ENCODE measurements at places on chromosomes 2 and 18. TPM values are rescaled to one million over a fixed set of nuclear protein-coding genes. Genes with fewer than 3 reads are reported as not detected.

The CYBRD1 gene
- total RNA-seq = 230 TPM

The CCDC85A gene
- 23.2 TPM for total RNA-seq

The HTR2B gene
- total RNA-seq = 3.8 TPM

The ATP5MC3 gene
- total RNA-seq = 47.9 TPM

The RAPH1 gene
- total RNA-seq = 49.5 TPM

The CPLX4 gene
- not detected for total RNA-seq

The ANKRD62 gene
- total RNA-seq = 0.07 TPM

The TMEM214 gene
- total RNA-seq = 96.2 TPM

The CRACDL gene
- total RNA-seq = 1.5 TPM

The SGPP2 gene
- total RNA-seq = under 0.01 TPM

The SERPINB13 gene
- total RNA-seq = not detected

The PCARE gene
- not detected for total RNA-seq

The METAP1D gene
- total RNA-seq = 20.2 TPM

The MC5R gene
- not detected for total RNA-seq

The GNAL gene
- 20.2 TPM for total RNA-seq

- H3K4me3 ChIP-seq = no peak overlapping the region
- H3K27ac ChIP-seq = no peak overlapping the region
- no peaks in the 10 kb centered on the region for H3K36me3 ChIP-seq
- no peaks in the 10 kb centered on the region for H3K4me1 ChIP-seq
- H3K27me3 ChIP-seq = no peaks in the 10 kb centered on the region
Measured at GRCh38 chr2:241180495-241180894, 8.0 kb upstream of the ANO7 start.

DNA sequence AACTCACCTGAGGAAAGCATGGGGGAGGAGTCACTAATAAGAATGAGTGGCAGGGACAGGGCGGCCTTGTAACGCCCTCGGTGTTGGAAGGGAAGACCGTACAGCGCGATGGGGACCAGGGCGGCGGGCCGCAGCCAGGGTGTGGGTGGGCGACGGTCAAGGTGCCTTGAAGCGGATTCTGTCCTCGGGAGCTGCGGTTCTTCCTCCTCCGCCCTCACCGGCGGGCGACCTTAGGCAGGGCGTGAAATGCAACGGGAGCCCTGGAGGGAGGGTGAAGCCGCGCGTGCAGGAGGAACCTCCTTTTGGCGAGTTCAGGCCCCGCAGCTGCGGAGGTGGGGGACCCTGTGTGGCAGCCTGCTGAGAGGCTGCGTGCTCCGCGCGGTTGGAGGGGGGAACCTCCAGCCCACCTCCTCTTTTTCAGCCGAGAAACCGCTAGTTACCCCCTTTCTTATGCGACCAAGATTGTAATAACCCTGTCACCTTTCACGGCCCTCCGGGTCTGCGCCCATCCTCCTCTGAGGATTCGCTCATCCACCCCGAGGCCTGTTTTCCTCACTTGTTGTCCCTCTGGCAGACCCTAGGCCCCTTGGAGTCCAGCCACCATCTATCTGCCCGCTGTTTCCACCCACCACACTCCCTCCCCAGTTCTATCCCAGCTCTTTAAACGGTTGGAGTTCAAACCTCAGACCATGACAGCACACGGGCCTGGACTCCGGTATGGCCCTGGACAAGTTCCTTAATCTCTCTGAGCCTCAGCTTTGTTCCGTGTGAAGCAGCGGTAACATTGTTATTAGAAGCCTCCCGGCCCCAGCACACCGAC is 823 bp upstream of the RNU2-63P start:
- peak overlapping the region; percentile 48 for H3K27ac ChIP-seq
- no peaks in the 10 kb centered on the region for H3K36me3 ChIP-seq
- peak overlapping the region; percentile 44 for H3K4me3 ChIP-seq
- no peaks in the 10 kb centered on the region for H3K4me1 ChIP-seq

- no peaks in the 10 kb centered on the region for H3K36me3 ChIP-seq
- no peak for DNase-seq
- H3K4me3 ChIP-seq = no peak overlapping the region
- H3K27me3 ChIP-seq = no peaks in the 10 kb centered on the region
- no peak overlapping the region for H3K27ac ChIP-seq
- H3K4me1 ChIP-seq = no peaks in the 10 kb centered on the region
Measured at GRCh38 chr2:10554961-10555809, 107.1 kb upstream of the ODC1 start.

- no peaks in the 10 kb centered on the region for H3K27me3 ChIP-seq
- H3K27ac ChIP-seq = no peak overlapping the region
- H3K4me3 ChIP-seq = no peak overlapping the region
- no peaks in the 10 kb centered on the region for H3K36me3 ChIP-seq
Measured at GRCh38 chr18:46335534-46336101, 231.4 kb downstream of the HAUS1 start.

- DNase-seq = no peak
- H3K4me3 ChIP-seq = no peak overlapping the region
- no peak overlapping the region for H3K27ac ChIP-seq
Measured at GRCh38 chr2:64437883-64438282, 16.1 kb upstream of the LGALSL start.

DNA sequence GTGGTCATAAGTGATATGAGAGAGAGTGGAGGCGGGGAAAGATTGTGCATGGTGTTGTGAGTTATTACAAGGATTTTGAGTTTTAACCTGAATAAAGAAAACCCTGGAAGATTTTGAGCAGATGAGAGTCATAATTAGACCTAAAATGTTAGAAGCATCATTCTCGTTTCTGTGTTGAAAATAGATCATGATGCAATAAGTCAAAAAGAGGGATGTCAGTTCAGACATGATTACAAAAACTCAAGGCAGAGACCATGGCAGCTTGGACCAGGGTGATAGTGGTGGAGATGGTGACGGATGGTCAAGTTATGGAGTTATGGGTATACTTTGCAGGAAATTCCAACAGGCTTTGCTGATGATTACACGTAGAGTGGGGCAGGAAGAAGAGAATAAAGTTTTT is 267.2 kb downstream of the CDH20 start:
- no peaks in the 10 kb centered on the region for H3K36me3 ChIP-seq
- H3K4me1 ChIP-seq = peaks cover 4% of the 10 kb centered on the region
- no peaks in the 10 kb centered on the region for H3K27me3 ChIP-seq
- DNase-seq = no peak
- H3K4me3 ChIP-seq = no peak overlapping the region

- no peak overlapping the region for H3K4me3 ChIP-seq
- H3K27ac ChIP-seq = no peak overlapping the region
- H3K27me3 ChIP-seq = no peaks in the 10 kb centered on the region
Measured at GRCh38 chr2:11997142-11997541, 250.7 kb downstream of the LPIN1 start.

- peak; percentile 11 for DNase-seq
- H3K27ac ChIP-seq = no peak overlapping the region
- H3K4me1 ChIP-seq = no peaks in the 10 kb centered on the region
- H3K36me3 ChIP-seq = no peaks in the 10 kb centered on the region
Measured at GRCh38 chr2:239824046-239824694, 201.0 kb downstream of the NDUFA10 start.

- no peaks in the 10 kb centered on the region for H3K4me1 ChIP-seq
- no peak overlapping the region for H3K27ac ChIP-seq
- H3K4me3 ChIP-seq = no peak overlapping the region
- DNase-seq = no peak
Measured at GRCh38 chr2:75079575-75079974, 119.7 kb downstream of the TACR1 start.

DNA sequence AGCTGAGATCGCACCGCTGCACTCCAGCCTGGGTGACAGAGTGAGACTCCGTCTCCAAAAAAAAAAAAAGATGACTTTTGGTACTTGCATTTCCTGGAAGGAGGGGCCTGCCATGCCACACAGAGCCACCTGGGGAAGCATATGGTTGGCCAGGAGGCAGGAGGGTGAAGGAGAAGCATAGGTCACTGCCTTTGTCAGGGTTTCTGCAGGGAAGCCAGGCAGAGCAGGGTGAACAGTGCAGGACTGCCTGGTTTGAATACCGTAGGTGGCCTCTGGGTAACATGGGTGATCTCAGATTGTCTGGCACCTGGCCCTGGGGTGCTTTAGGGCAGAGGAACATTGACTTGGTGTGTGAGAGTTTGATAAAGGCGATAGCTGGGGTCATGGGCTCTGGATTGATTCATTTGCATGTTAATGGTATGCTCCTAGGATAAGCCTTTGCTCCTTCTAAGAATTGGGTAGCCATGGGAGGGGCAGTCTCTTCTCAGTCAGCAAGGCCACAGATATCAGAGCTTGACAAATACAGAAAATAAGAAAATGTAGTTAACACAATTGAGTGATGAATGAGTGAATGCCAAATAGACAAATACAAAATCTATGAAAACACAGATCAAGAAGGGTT is 124.0 kb upstream of the SEC11C start:
- H3K4me3 ChIP-seq = no peak overlapping the region
- H3K27me3 ChIP-seq = no peaks in the 10 kb centered on the region
- no peak for DNase-seq
- H3K27ac ChIP-seq = no peak overlapping the region
- no peaks in the 10 kb centered on the region for H3K4me1 ChIP-seq

GRCh38 chr2:200336980-200337615 is 30.6 kb downstream of the SPATS2L start:
- H3K4me1 ChIP-seq = peaks cover 4% of the 10 kb centered on the region
- H3K27me3 ChIP-seq = no peaks in the 10 kb centered on the region

- H3K27me3 ChIP-seq = no peaks in the 10 kb centered on the region
- DNase-seq = no peak
- no peak overlapping the region for H3K27ac ChIP-seq
- H3K4me1 ChIP-seq = no peaks in the 10 kb centered on the region
Measured at GRCh38 chr2:198448789-198449188, 644.4 kb downstream of the PLCL1 start.

- no peak for DNase-seq
- H3K27me3 ChIP-seq = no peaks in the 10 kb centered on the region
- no peaks in the 10 kb centered on the region for H3K4me1 ChIP-seq
- no peak overlapping the region for H3K4me3 ChIP-seq
Measured at GRCh38 chr2:74317701-74318100, 25.5 kb downstream of the SLC4A5 start.

GRCh38 chr2:215619022-215619958 is 183.4 kb upstream of the FN1 start:
- no peaks in the 10 kb centered on the region for H3K27me3 ChIP-seq
- no peaks in the 10 kb centered on the region for H3K4me1 ChIP-seq
- H3K4me3 ChIP-seq = peak overlapping the region; percentile 4
- H3K36me3 ChIP-seq = no peaks in the 10 kb centered on the region

GRCh38 chr18:48446582-48447225 is 37.5 kb upstream of the ZBTB7C start:
- no peaks in the 10 kb centered on the region for H3K27me3 ChIP-seq
- no peaks in the 10 kb centered on the region for H3K36me3 ChIP-seq
- no peak overlapping the region for H3K4me3 ChIP-seq
- DNase-seq = peak; percentile 82

DNA sequence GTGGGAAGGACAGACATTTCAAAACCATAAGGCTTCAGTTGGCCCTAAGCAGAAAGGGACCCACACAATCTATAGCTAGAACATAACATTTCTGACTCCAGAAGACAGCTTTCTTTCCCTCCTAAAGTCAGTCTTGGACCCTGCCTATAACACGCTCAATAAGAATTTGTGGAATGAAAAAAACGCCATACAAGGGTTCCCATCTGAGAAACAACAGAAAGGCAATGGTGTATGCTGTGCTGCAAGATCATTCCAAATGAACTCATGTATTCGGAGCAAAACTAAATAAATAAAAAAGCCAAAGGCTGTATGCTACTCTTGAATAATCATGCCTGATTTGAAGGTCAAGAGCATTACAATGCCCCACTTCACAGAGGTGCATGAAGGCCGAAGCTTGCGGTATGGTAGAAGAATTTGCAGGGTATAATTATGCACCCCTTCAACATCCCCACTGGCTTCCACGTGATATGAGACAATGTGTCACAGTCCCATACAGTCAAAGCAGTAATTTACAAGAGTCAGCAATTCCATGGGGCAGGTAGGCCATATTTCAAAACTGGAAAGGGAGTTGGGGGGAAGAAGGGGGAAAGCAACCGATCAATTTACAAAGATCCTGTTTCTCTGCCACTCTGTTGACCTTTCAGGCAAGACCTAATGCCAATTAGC is 61.4 kb upstream of the SLC14A2 start:
- no peak for DNase-seq
- no peaks in the 10 kb centered on the region for H3K4me1 ChIP-seq
- H3K27me3 ChIP-seq = no peaks in the 10 kb centered on the region

DNA sequence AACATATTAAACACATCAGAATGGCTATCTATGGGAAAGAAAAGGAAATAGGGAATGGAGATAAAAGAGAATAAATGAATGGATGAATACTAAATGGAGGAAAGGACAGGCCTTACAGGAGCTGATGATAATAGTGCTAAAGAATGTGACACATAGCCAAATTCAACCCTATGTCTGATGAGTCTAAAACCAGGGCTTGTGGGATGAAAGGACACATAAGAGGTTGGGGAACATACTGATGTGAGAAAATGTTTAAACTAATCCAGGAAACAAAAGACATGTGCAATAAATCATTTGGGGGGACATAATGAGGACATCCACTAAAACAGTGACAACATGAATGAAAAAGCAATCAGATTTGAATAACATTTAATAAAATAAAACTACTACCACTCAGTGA is 120.0 kb downstream of the DYM start:
- H3K27ac ChIP-seq = no peak overlapping the region
- H3K27me3 ChIP-seq = no peaks in the 10 kb centered on the region
- DNase-seq = no peak
- no peaks in the 10 kb centered on the region for H3K36me3 ChIP-seq

- no peaks in the 10 kb centered on the region for H3K4me1 ChIP-seq
- no peak overlapping the region for H3K4me3 ChIP-seq
- no peak overlapping the region for H3K27ac ChIP-seq
- no peaks in the 10 kb centered on the region for H3K36me3 ChIP-seq
Measured at GRCh38 chr2:53727921-53728320, 39.7 kb upstream of the CHAC2 start.

GRCh38 chr2:24287171-24287570 is 73.2 kb downstream of the ITSN2 start:
- no peak overlapping the region for H3K27ac ChIP-seq
- H3K36me3 ChIP-seq = no peaks in the 10 kb centered on the region
- H3K27me3 ChIP-seq = no peaks in the 10 kb centered on the region
- no peaks in the 10 kb centered on the region for H3K4me1 ChIP-seq
- no peak for DNase-seq
- H3K4me3 ChIP-seq = no peak overlapping the region

- no peaks in the 10 kb centered on the region for H3K4me1 ChIP-seq
- H3K27ac ChIP-seq = no peak overlapping the region
- no peaks in the 10 kb centered on the region for H3K27me3 ChIP-seq
- H3K36me3 ChIP-seq = no peaks in the 10 kb centered on the region
Measured at GRCh38 chr2:117618607-117619006, 195.9 kb upstream of the DDX18 start.

GRCh38 chr2:215797676-215798075 is 215.7 kb downstream of the MREG start:
- H3K4me1 ChIP-seq = peaks cover 4% of the 10 kb centered on the region
- H3K4me3 ChIP-seq = no peak overlapping the region
- H3K27ac ChIP-seq = peak overlapping the region; percentile 15
- no peaks in the 10 kb centered on the region for H3K36me3 ChIP-seq
- no peaks in the 10 kb centered on the region for H3K27me3 ChIP-seq

- H3K36me3 ChIP-seq = no peaks in the 10 kb centered on the region
- no peak overlapping the region for H3K4me3 ChIP-seq
- no peak overlapping the region for H3K27ac ChIP-seq
- peak; percentile 22 for DNase-seq
Measured at GRCh38 chr2:26605195-26605998, 35.8 kb downstream of the CIB4 start.

- no peak overlapping the region for H3K4me3 ChIP-seq
- no peaks in the 10 kb centered on the region for H3K27me3 ChIP-seq
- no peaks in the 10 kb centered on the region for H3K36me3 ChIP-seq
- H3K4me1 ChIP-seq = no peaks in the 10 kb centered on the region
- no peak overlapping the region for H3K27ac ChIP-seq
Measured at GRCh38 chr2:12041236-12041635, 294.8 kb downstream of the LPIN1 start.

GRCh38 chr18:8319798-8320489 is 289.3 kb upstream of the RAB12 start:
- H3K4me3 ChIP-seq = no peak overlapping the region
- H3K4me1 ChIP-seq = no peaks in the 10 kb centered on the region
- H3K36me3 ChIP-seq = no peaks in the 10 kb centered on the region
- no peak overlapping the region for H3K27ac ChIP-seq
- no peaks in the 10 kb centered on the region for H3K27me3 ChIP-seq
